Activated CD8-positive, alpha-beta memory T cell treated with anti-CD3 and anti-CD28 coated beads, Interleukin-2, amount 50 U/mL, for 4 hours (primary cell): ENCODE measurements at places on chromosomes 7 and 10.
A peak's percentile ranks its signal among the peaks of the same experiment; 100 is the strongest.

- DNase-seq = no peak
These were observed 84.6 kb upstream of the MGMT start for GRCh38 chr10:129382401-129382800.

GRCh38 chr7:30533886-30534285 lies 29.3 kb upstream of the GGCT start:
- DNase-seq = no peak

- DNase-seq = peak; percentile 44
These were observed 1.2 kb downstream of the PIP4K2A start for GRCh38 chr10:22712956-22713852.

- no peak for DNase-seq
These were observed 155.2 kb upstream of the NRP1 start for GRCh38 chr10:33489501-33490176.

GRCh38 chr10:29688230-29688661 lies 53.5 kb upstream of the SVIL start:
- no peak for DNase-seq
